GM12865 (cell line): ENCODE measurements at places on chromosomes 4 and X.

DNA sequence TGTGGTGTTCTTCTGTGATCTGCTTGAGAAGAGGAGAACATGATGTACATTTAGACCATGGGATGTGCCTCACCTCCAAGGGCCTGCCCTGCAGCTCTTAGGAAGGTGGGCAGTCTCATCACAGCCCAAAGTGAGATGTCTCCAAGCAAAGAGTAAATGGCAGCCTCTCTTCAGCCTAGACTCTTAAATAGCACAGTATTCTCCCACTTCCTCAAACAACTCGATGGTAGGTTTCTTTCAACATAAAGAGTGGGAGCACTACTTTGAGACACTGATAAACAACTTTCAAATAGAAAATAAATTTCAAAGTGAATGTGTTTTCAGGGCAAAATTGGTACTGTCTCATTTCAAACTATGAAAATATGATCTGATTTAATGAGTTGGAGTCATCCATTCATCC, 35.2 kb downstream of the EDNRA start:
- DNase-seq = no peak

- DNase-seq = no peak
Observed at GRCh38 chr4:25984266-25984665, 70.2 kb downstream of the SMIM20 start.

- peak; percentile 80 for DNase-seq
Observed at GRCh38 chrX:11423362-11423818, 130.2 kb downstream of the AMELX start.

DNA sequence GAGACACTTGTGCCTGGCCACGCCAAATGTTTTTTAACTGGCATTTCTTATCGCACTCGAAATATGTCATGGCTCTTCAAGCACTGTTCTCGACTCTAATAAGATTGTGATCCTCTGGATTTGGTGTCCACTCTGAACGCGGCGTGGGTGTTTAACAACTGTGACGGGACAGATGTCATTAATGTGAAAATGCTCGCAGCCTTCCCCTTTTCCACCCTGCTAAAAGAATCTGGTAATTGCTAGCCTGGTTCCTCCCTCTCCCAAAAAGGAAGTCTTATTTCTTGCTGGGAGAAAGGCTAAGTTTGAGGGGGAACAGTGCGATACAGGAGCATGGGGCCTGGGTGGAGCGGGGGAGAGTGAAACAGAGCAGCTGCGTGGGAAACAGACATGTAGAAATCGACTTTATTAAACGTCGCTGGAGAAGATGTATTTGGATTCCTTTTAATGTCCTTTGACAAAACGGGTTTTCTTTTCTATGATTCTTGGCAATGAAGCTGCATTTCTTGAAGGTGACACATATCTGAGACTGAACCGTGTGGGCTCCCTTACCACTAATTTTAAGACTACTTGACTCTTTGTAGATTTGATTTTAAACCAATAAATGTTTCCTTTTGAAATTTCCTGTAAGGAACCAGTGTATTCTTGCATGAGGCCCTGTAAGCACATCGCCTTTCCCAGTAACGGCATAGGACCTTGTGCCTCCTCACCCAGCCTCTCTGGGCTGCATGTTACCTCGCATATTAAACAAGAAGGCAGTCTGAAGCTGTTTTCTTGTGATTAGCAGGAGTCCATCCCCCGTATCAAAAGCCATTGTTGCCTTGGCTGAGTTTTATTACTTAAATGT, 17.8 kb downstream of the TBC1D1 start:
- no peak for DNase-seq

- peak; percentile 55 for DNase-seq
Observed at GRCh38 chrX:41759817-41760216, 35.8 kb downstream of the GPR82 start.

DNA sequence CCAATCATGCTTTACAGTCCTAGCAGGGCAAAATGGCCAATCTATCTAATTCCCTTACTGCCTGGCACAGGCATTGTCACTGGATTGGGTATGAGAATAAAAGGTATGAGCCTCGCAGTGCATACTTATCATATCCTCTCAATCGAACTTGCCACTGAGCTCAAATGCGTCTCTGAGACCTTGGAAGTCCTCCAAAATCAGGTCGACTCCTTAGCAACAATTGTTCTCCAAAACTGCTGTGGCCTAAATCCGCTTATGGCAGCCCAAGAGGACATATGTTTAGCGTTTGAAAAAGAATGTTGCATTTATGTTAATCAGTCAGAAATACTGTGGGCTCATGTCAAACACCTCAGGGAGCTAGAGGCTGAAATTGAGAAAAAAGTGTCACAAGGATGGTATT, 69.7 kb downstream of the SPIN4 start:
- DNase-seq = no peak

- no peak for DNase-seq
Observed at GRCh38 chr4:82500435-82501153, 61.2 kb downstream of the TMEM150C start.

DNA sequence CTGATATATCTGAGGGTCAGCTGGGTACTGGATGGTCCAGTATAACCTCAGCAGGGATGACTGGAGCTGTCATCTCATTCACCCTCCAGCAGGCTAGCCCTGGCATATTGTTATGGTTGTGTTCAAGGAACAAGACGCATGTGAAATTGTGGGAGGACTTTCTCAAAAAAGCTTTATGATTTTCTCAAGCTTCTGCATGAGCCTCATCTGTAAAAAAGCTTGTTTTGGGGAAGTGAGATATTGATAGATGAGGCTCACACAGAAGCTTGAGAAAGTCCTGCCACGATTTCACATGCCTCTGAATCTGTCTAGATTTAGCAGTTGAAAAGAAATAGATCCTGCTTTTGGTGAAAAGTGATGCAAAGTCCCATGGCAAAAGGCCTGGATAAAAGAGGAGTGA, 93.4 kb downstream of the SPCS3 start:
- DNase-seq = peak; percentile 41

DNA sequence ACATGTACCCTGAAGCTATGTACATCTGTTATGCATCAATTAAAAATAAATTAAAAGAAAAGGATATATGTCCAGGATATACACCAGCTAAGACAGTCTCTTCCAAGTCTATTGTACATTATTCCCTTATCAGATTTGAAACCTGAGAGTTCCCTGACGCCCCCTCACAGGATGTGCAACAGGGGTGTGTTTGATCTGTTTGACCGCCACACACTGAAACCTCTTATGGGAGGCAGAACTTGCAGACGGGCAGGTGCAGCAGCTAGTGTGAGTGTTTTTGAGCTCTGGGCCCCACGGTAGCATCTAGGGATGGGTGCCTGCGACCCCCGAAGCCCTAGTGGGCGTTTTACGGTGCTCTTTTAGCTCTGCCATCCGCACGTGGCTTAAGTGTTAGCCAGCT, 4.7 kb downstream of the XG start:
- DNase-seq = no peak

- DNase-seq = peak; percentile 46
Observed at GRCh38 chrX:153909024-153909979, 4.8 kb downstream of the AVPR2 start.

- no peak for DNase-seq
Observed at GRCh38 chr4:9685692-9686091, 95.7 kb upstream of the DRD5 start.

- no peak for DNase-seq
Observed at GRCh38 chrX:21373637-21374162, 518 bp upstream of the CNKSR2 start.

- DNase-seq = no peak
Observed at GRCh38 chr4:72631296-72631695, 62.3 kb upstream of the ADAMTS3 start.

GRCh38 chrX:120604361-120604782, 471 bp downstream of the MCTS1 start:
- DNase-seq = peak; percentile 65

DNA sequence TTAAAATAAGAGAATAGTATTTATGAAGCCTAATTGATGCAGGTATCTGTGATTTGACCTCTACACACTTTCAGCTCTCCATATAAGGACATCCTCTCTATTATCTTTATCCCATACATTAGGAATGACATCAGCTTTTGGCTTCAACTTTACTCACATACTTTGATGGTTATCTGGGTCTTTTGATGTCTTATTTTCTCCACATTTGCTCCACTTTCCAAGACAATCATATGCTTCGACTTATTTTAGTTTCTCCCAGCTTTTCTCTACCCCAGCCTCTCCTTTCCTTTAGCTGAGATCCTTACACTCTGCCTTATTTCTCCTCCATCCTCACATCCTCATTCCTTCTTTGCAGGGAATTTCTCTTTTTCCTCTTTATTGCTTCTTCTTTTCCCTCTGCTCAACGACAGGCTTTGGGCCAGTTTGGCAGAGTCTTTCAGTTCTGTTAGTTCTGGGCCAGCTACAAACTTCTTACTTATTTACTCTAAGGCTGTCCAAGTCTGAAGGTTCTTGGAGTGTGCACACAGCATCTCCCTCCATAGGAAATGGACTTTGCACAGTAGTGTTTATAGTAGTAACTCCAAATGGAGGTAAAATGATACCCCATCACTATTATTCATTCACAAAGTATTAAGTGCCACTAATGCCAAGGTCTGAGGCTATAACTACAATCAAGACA, 50.5 kb downstream of the SLC4A4 start:
- DNase-seq = no peak

GRCh38 chr4:183370786-183371185, 48.6 kb upstream of the CLDN24 start:
- DNase-seq = no peak

DNA sequence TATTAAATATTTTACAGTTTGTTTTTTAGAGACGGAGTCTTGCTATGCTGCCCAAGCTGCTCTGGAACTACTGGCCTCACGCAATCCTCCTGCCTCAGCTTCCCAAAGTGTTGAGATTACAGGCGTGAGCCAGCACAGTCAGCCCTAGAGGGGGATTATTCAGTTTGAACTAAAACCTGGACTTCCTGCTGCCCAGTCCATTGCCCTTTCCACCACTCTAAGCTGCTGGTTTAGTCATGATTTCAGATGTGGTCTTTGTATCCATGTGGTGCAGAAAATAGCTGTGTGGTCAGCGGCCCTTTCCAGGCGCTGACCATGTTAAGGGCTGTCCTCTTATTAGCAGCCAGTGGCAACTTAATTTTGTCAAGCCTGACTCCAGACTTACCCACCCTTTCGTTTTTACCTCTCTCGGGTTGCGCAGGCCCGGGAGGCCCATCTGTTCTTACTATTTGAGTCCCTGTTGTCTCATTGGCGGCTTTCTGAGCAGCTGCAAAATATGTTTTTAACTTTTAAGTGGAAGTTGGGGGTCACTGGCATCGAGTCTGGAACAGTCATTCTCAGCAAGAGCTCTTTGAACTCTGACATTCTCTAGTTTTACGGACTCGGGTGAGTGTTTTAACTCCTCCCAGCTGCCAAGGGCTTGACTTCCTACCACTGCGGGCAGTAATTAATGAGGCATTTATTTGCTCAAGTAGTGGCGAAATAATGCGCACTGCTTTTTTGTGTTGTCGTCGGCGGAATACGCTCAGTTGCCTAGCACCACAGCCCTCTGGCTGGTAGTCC, 773 bp upstream of the VMA21 start:
- peak; percentile 59 for DNase-seq

DNA sequence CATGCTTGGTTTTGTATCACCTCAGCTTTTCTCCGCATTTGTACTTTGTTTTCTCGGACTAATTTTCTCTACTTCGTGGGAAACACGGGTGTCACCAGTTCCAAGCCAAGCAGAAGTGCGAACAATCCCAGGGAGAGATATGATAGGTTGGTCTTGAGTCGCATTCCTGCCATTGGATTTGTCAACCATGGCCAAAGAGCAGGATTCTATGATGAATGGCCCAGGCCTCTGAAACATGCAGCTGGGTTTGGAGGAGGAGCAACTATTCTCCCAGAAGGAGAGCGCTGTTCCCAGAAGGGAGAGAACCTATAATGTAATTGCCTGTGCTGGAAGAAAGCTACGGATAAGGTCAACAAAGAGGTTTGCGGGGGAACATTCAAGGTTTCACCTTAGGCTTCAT, 10.3 kb upstream of the FGFBP1 start:
- no peak for DNase-seq

GRCh38 chrX:118325453-118325852, 20.5 kb upstream of the WDR44 start:
- DNase-seq = peak; percentile 11

GRCh38 chr4:184506527-184507121, 32.3 kb upstream of the IRF2 start:
- DNase-seq = peak; percentile 89

DNA sequence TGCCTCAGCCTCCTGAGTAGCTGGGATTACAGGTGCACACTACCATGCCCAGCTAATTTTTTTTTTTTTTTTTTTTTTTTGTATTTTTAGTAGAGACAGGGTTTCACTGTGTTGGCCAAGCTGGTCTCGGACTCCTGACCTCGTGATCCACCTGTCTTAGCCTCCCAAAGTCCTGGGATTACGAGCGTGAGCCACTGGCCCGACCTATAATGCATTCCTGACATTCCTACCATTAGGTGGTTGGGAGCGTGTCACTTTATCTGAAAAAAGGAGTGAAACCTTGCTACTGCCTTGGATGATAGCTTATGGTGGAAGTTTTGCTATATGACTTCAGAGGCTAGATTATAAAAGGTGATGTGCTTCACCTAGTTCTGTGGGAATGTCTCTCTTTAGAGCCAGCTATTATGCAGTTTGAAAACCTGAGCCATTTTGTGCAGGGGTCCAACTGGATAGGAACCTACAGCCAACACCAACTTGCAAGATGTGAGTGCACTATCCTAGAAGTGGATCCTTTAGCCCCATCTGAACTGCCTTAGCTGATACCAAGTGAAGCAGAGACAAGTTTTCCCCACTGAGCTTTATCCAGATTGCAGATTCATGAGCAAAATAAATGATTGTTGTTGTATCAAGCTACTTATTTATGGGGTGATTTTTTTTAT, 29.8 kb upstream of the EMCN start:
- no peak for DNase-seq

GRCh38 chr4:76301068-76301774, 5.3 kb upstream of the STBD1 start:
- DNase-seq = peak; percentile 96

DNA sequence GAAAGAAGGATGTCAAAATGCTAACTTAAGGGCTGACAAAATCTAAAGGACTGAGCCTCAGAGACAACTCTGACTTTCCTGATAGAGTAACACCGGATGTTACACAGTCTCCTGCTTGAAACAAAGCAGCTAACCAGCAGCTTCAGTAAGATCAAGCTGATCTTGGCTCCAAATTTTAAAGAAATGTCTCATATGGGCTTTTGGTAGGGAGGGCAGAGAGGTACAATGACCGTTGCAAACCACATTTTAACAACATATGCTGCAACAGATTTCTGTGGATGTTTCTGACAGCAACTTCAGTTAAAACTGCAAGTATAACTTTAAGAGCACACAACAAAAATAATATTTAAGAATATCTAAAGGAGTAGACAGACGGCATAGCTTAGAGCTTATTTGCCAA, 9.1 kb downstream of the RPGR start:
- no peak for DNase-seq

- no peak for DNase-seq
Observed at GRCh38 chr4:39039108-39039507, 6.9 kb upstream of the TMEM156 start.

GRCh38 chrX:129732857-129733256, 5.9 kb upstream of the XPNPEP2 start:
- peak; percentile 3 for DNase-seq

- peak; percentile 86 for DNase-seq
Observed at GRCh38 chr4:54233277-54233696, 4.2 kb downstream of the PDGFRA start.
